DND-41 (cell line): ENCODE measurements at places on chromosomes 5 and 9.

- DNase-seq: no peak
Measured at GRCh38 chr5:131521252-131521651, 113.8 kb downstream of the RAPGEF6 start.

- peak; percentile 21 for DNase-seq
Measured at GRCh38 chr9:110623462-110624025, 44.0 kb upstream of the SVEP1 start.

GRCh38 chr5:122924203-122924602 lies 78.8 kb downstream of the SNX24 start:
- no peak for DNase-seq

GRCh38 chr9:89353989-89354388 lies 35.7 kb downstream of the SECISBP2 start:
- DNase-seq: no peak

GRCh38 chr9:127753622-127754021 lies 18.5 kb upstream of the TOR2A start:
- no peak for DNase-seq

DNA sequence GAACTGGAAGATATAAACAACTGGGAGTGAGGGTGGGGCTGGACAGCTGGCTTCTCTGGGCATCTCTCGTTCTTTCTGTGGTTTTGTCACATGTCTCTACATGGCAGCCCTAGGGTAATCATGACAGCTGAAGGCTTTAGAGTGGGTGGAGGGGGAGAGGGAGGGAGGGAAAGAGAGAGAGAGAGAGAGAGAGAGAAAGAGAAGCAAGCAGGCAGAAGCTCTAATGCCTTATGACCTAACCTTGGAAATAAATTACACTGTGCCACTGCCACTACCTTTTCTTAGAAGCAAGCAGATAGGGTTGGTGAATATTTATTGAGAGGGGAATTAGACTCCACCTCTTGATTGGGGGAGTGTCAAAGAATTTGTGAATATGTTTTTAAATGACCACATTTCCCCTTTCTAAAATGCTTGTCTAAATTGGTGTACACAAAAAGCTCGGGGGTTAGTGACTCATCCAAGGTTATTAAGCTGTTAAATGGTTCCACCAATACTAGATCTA lies 2.6 kb upstream of the DAPK1 start:
- DNase-seq: no peak

- DNase-seq: no peak
Measured at GRCh38 chr5:113278976-113279375, 155.8 kb downstream of the TSSK1B start.

- DNase-seq: no peak
Measured at GRCh38 chr5:60101573-60101972, 208.0 kb upstream of the PDE4D start.

- no peak for DNase-seq
Measured at GRCh38 chr5:14588145-14588544, 6.6 kb downstream of the OTULINL start.

- no peak for DNase-seq
Measured at GRCh38 chr5:176438959-176439757, 9.0 kb upstream of the FAF2 start.

- no peak for DNase-seq
Measured at GRCh38 chr9:37935096-37935495, 31.2 kb upstream of the SLC25A51 start.

GRCh38 chr9:79165020-79165780 lies 406.6 kb upstream of the TLE4 start:
- no peak for DNase-seq

- DNase-seq: no peak
Measured at GRCh38 chr5:14678773-14679334, 14.3 kb downstream of the OTULIN start.

DNA sequence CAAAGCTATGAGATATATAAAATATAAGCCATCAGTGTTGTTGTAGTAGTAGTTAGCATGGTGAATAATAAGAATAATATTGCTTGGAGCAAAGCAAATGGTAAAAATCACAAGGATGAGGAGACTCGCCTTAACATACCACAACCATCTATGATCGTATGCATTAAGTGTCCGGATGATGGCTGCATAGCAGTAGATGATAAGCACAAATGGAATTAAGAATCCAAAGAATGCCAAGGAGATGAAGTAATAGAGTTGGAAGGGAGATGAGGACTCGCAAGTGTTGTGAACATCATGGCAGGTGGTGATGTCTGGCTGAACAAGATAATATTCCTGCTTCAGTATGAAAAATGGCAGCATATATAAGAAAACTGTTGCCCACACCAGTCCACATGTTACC lies 5.5 kb downstream of the F2RL2 start:
- no peak for DNase-seq
